ENCODE measurements at places on chromosomes 6 and 20.

DNA sequence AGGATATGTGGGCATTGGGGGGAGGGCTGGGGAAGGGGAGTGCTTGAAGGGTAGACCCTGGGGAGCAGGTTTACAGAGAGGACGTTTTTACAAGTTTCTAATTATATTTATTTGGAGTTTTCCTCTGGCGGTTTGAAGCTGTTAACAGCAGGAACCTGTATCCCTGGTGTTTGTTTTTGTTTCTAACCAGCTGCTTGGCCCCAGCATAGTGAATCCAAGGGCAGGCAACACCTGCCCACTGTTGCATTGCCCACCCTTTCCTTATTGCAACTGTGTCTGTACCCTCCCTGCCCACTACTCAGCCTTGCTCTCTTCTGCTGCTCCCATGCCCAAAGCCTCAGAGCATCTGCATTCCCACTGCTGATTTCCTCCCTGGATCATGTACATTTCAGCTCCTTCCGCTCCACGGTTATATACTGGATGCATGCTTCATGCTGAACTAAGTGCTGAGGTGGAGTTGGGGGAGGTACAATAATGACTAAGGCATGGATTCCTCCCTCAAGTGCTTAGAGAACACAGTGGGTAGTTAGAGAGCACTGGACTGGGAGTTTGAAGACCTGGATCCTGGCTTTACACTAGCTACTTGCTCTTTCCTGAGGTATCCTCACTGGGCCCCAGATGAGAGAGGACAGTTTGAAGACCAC is 6.0 kb downstream of the SCUBE3 start:
- DNase-seq: no peak

- no peak for DNase-seq
Measured at GRCh38 chr6:49202924-49203536, 260.0 kb downstream of the MMUT start.

- DNase-seq: no peak
Measured at GRCh38 chr6:24875534-24875901, 60.2 kb downstream of the RIPOR2 start.

DNA sequence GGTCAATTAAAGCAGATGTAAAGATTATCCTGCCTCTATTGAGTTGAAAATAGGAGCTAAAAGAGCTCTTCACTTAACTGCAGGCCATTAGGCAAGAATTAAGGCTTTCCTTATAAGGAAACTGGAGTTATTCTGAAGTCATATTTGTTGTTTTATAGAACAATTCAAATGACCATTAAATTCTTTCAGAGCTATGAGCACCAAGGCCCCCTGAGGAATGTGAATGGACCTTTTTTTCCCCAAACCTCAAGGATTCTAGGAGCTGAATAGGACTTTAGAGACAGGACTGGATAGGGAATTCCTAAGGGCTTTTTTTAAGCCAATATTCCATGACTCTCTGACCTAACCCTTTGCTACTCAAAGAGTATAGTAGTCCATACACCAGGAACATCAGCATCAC is 565.7 kb upstream of the BTBD3 start:
- no peak for DNase-seq

GRCh38 chr6:136751991-136752390 is 40.3 kb downstream of the MAP3K5 start:
- no peak for DNase-seq

DNA sequence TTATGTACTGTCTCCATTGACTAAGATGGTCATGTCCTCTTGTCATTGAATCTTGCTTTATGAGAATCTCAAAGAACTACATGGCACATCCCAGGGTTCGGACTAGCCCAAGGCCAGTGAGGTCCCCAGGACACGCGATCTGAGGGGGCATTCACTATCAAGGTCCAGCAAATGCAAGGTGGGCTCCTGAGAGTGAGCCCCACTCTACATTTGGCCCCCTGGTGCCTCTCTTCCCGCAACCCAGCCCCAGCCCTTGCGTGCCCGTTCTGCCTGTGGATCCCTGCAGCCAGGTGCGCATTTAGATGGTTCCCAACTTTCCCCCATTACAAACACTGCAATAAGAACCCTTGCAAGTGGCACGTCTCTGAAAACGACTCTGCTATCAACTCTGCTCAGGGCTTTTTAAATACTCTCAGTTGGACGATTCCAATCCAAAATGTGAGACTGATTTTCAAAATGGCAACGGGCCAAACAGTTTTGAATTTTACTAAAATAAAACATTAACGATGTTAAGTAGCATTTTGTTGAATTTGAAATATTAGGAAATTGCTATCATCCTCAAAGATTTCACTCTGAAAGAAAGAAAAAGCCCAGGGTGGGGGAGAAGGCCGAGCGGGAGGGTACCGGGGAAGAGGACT is 59.6 kb downstream of the NFATC2 start:
- DNase-seq: no peak

- DNase-seq: no peak
Measured at GRCh38 chr6:117795234-117795633, 111.8 kb upstream of the SLC35F1 start.

GRCh38 chr20:17545127-17545526 is 13.9 kb upstream of the BFSP1 start:
- DNase-seq: no peak

- no peak for DNase-seq
Measured at GRCh38 chr20:39627765-39628164, 665.6 kb downstream of the DHX35 start.

- DNase-seq: peak; percentile 88
Measured at GRCh38 chr6:137927777-137928218, 60.7 kb downstream of the TNFAIP3 start.

DNA sequence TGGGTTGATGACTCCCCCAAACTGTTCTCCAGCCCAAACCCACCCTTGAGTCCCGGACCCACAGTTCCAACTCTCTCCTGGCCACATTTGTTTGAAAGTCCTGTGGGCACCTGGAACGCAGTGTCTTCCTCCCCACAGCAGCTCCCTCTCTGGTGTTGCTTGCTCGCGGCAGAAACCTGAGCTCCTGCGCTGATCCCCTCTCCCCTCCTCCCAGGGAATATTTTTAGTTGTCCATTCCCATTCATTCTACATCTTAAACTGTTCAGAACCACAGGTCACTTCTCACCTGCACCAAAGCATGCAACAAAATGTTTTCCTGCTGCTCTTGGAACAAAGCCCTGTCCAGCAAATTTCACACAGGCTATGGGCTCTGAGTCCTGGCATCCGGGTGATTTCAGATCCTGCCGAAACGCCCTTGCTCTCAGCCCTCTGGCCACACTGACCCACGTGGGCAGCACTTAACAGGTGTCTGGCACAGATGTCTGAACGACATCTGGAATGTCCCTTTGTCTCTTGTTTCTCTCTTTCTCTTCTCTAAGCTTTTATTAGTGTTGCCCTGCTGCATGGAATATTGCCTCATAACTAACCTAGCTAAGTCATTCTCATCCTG is 27.0 kb upstream of the PMEPA1 start:
- no peak for DNase-seq

DNA sequence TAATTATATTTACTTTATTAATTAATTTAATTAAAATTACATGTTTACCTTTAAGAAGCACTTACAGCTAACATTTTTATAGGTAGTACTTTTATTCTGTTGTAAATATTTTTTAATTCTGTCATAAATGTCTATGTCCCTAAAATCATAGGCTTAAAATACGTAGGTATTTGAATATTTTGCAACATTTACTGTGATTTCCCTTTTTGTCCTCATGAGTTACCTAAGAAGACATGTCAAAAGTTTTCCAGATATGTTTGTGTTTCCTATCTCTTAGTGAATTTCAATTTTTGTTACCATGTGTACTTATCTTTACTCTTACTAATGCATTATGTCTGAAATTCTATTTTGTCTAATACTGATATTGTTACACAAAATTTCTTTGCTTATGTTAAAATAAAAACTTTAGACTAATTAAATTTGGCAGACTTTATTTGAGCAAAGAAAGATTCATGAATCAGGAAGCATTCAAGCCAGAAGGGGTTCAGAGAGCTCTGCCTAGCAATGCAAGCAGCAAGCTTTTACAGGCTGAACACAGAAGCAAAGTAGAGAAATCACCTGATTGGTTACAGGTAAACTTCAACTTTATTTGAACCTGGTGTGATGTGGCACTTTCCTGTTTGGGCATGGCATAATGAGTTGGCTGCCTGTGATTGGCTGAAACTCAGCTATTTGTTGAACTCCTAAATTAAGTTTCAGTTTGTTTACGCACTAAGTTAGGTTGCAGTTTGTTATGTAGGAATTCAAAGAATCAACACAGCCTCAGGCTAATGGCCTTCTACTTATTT is 123.2 kb upstream of the TMEM170B start:
- DNase-seq: peak; percentile 63

GRCh38 chr20:13260650-13261279 is 39.7 kb downstream of the ISM1 start:
- DNase-seq: no peak

DNA sequence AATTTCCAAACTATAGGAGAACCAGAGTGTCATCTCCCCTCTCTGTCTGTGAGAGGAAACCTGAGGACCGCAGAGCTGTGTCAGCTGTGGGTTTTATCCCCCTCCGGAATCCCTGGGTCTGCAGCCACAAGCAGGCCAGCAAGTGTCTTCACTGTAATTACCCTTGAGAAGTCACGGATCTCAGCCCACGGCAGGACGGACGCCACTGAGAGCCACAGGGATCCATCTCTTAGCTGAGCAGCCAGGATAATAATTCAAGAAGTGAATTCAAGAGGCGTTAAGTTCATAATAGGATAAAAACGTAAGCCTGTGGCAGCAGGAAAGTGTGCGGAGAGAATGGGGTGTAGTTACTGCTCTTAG is 37.0 kb downstream of the DLL1 start:
- DNase-seq: no peak

GRCh38 chr6:12246900-12247299 is 43.3 kb upstream of the EDN1 start:
- no peak for DNase-seq

DNA sequence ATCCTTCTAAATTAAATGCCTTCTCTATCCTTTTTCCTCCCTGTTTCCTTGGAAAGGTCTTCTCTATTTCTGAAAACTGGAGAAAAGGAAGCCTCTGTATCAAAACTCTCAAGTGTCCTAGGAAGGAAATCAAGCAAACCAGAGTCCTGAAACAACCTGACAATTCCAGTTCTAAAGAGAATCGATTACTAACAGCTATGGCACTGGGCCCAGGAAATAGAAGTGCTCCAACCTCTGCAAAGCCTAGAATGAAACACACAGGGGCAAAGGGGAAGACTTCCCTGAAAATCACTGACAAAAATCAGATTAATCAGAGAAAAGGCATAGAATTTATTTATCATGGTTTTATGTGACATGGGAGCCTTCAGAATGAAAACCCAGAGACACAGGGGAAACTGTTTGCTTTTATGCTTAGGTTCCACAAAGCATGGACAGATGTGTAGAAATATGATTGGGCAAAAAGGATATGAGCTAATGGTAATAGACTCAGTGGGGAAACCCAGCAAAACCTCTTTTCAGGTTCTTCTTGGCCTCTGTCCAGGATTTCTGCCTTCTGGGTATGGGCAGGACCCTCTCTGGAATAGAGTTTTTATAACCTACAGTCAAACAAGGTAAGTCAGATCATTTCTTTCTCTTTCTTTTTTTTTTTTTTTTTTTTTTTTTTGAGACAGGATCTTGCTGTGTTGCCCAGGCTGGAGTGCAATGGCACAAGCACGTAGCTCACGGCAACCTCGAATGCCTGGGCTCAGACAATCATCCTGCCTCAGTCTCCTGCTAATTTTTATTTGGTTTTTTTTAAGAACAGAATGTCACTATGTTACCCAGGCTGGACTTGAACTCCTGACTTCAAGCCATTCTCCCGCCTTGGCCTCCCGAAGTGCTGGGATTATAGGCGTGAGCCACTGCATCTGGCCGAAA is 91.7 kb downstream of the CD24 start:
- no peak for DNase-seq

DNA sequence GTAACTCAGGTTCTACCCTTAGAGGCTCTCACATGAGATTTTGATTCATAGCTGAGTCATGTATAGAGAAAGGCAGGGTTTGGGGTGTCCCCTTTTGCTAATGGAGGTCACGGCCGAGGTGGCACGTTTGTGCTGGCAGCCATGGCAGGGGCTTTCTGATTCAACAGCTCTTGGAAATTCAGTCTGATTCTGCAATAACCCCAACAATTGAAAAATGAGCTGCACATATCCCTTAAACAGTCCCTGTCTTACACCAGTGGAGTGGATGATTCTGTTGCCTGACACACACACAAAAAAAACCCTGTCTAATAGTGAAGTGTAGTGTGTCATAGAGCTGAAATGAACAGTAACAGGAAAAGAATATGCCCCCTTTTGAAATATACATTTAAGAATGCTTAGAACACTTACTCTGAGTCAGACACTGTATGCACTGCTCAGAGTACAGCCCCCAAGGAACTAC is 40.4 kb upstream of the ARG1 start:
- DNase-seq: peak; percentile 82

GRCh38 chr20:46065691-46066090 is 24.1 kb downstream of the NCOA5 start:
- DNase-seq: no peak

- DNase-seq: no peak
Measured at GRCh38 chr6:52654007-52654406, 16.9 kb upstream of the TMEM14A start.

GRCh38 chr6:30227763-30228487 is 14.7 kb upstream of the TRIM26 start:
- DNase-seq: peak; percentile 37

- DNase-seq: no peak
Measured at GRCh38 chr6:87407561-87407900, 241 bp upstream of the CFAP206 start.

DNA sequence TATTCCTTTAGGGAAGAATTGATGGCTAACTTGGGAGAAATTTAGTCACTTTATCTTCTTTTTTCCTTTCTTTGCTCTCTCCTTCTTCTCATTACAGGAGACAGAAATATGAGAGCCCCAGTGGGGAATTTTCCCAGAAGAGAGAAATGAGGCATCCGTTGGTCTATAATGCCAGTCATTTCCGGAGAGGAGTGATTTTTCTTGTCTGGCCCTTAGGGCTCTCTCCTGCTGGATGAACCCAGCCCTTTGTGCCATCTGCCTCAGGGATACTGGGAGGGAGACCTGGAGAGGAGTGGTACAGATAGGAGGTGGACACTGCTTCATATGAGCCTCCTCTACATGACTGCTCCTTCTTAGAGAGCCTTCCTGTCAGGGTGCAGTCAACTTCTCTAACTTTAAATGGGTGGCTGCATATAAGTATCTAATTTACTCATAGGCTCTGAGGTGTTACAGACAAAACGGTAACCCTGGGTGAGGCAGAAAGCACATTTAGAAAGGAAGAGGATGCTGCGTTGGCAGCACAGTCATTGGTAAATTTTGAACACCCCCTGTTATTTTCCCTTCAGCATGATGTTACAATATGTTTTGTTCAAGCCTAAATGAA is 21.9 kb downstream of the RIMS1 start:
- no peak for DNase-seq

DNA sequence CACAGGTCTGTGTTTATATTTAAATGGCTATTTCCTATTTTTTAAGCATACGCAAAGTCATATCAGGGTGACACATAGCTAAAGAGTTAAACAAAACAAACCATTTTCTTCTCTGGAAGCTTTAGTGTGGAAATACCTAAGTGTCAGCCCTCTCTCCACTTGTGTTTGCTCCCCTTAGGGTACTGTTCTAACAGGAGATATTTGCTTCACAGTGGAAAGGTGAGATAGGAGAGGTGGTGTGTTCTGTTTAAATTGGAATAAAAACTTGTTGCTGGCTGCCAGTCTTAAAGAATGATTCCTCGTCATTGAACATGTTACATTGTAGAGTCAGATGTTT is 18.9 kb downstream of the PHACTR2 start:
- no peak for DNase-seq

- DNase-seq: no peak
Measured at GRCh38 chr20:1242530-1242929, 16.7 kb downstream of the RAD21L1 start.
